ENCODE measurements at places on chromosomes 2 and 18.

DNA sequence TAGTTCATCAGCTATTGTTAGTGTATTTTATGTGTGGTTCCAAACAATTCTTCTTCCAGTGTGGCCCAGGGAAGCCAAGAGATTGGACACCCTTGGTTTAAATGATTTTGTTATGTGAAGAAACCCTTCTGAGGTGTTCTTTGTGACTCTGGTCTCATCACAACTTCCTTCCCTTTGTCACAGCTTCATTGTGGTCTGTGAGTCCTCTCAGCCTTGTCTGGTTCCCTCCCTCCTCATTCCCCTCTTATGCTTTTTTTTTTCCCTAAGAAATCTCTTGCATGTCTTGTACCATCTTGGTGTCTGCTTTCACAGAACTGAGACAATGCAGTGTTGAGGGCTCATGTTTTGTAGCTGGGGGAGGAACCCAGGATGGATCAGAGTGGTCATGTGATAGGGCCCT, 118.9 kb downstream of the TMEM182 start:
- no peak for DNase-seq

- DNase-seq, result no peak
These were observed 2.5 kb downstream of the CYP1B1 start for GRCh38 chr2:38073211-38074057.

DNA sequence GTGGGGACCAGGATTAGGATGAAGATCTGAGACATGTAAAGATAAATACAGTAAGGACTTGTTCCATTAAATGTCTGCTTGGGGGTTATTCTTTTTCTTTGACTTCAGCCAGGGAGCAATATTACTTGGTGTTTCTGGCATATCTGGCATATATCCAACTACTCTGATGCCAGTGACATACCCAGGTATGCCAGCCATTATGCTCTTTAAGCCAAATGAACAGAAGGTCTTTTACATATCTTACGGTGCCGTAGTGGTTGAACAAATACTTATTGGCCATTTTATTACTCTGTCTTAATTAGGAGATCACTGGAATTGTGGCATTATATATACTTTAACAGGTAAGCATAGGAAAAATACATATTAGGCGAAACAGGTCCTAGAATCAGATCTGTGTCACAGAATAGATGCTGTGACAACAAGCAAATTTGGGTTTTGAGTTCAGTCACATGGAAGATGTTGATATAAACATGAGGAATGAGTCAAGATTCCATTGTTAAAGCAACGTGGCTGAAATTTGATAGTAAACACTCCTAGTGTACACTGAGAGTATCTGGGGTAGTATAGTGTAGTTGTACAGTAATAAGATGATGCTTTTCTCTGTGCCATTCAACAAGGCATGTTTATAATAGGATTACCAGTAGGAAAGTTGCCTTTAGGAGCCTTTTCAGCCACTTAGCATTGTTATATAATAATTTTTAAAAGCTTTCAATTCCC, 62.6 kb downstream of the KCTD18 start:
- no peak for DNase-seq

DNA sequence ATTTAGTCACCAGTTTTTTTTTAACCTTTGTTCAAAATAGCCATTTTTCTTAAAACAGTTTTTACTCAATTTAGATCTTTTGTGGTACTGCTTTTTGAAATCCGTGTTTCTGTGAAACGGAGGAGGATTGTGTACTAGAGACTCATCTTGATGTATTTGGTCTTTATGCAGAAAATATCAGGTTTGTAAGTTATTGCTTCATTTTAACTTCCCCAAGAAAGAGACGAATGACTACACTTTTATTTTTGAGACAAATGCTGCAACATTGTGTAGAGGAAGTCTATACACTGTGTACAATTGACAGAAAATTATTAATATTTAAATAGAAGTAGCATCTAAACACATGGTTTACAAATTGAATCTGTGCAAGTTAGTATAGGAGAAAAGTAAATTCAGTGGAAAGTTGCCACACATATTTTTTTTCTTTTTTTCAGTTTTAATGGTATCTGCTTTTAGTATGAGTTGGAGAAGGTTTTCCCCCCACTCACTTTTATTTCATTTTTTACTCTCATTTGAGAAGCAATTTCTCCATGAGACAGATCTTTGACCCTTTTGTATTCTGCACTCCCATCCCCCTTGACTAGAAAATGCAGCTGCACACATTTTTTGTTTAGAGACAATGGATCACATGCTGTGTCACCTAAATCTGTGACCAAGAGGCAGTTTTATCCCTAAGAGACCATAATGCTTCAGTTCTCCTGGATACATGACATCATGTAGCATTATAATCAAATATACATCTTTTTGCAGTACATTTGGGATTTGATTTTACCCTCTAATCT, 200.8 kb upstream of the STON1 start:
- DNase-seq, result no peak

GRCh38 chr18:36149514-36150289, 20.0 kb downstream of the ELP2 start:
- DNase-seq, result peak; percentile 74

DNA sequence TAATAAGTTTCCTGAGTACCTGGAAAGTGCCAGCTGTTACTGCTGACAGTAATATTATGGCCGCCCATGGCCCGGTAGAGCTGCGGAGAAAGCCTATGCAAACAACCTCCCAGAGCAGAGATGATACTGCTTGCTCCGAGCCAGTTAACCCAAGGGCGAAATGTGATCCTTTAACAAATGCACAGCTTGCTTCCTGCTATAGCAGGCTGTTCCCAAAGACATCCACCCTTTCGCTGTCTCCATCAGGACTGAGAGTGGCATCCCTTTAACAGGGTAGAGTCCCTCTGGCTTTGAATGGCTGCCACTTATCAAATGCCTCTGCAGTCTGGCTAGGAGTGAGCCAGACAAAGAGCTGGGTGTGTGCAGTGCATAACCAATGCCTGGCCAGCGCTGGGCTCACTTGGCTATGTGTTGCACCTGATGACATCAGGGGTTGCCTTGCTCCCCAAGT, 69.7 kb upstream of the DAPL1 start:
- DNase-seq, result no peak

- DNase-seq, result no peak
These were observed 510.1 kb upstream of the SLC8A1 start for GRCh38 chr2:40962026-40962425.

- peak; percentile 3 for DNase-seq
These were observed 104.4 kb upstream of the SALL3 start for GRCh38 chr18:78875016-78875777.

- DNase-seq, result no peak
These were observed 689.1 kb upstream of the POU3F3 start for GRCh38 chr2:104164721-104165252.

DNA sequence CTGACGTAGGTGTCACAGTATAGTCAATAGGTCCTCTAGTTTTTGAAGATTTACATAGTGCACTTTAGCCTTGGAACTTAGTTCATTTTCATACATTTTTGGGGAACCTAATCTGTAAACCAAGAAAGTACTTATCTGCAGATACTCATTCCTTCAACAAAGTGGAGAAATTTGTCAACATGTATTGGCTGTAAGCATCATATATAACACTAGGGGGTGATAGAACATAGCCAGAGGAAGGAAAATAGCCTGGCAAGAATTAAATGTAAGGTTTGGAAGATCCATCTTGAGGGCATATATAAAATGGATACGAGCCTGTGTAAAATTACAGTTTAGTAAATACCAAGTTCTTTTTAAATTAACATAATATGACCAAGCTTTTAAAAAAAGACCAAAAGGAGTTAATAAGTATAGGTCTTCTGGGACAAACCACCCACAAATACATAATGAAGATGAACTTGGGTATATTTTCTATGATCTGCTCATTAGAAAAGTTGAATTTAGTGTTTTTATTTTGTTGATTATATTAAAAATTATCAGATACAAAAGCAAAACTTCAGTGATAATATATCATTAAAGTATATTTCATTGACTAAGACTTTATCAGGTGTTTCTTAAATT, 18.2 kb downstream of the RPL37A start:
- peak; percentile 36 for DNase-seq

- no peak for DNase-seq
These were observed 41.3 kb downstream of the CBLN2 start for GRCh38 chr18:72502671-72503431.

- peak; percentile 9 for DNase-seq
These were observed 1.4 kb upstream of the FAM168B start for GRCh38 chr2:131094463-131095281.

GRCh38 chr18:3261373-3262233, at the start of gene MYL12B:
MYL12B (plus strand) TSS chr18:3262133; CDS start chr18:3272899, 10,766 bp downstream.
- DNase-seq, result peak; percentile 91

- no peak for DNase-seq
These were observed 7.1 kb downstream of the ACVR1 start for GRCh38 chr2:157868993-157869392.

- DNase-seq, result no peak
These were observed 343.6 kb downstream of the LPIN1 start for GRCh38 chr2:12090072-12090471.

- no peak for DNase-seq
These were observed 101.2 kb upstream of the GALNT13 start for GRCh38 chr2:153770359-153770991.

GRCh38 chr2:234025466-234025865, 25.0 kb upstream of the SPP2 start:
- DNase-seq, result peak; percentile 20

GRCh38 chr18:70028084-70028483, 80.4 kb upstream of the CD226 start:
- DNase-seq, result no peak

- DNase-seq, result peak; percentile 33
These were observed 115.8 kb downstream of the SS18 start for GRCh38 chr18:25974630-25975077.

DNA sequence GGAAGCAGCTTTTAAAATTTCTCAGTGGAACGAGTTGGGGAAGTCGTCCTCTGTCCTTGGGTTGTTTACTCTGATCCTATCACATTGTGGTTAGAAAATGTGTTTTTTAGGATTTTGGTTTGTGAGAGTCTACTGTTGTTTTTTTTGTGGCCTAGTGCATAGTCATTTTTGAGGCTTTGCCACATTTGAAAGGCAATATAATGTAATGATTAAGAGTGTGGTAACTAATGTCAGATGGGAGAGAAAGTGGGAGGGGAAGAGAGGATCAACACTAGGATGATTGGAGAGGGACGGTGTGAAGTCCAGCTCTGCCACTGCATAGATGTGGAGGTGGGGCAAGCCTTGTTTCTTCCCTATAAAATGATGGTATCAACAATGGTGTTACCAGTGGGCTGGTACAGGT, 8.5 kb downstream of the SP140L start:
- DNase-seq, result no peak

GRCh38 chr2:62596061-62596921, 90.3 kb upstream of the TMEM17 start:
- DNase-seq, result no peak

- no peak for DNase-seq
These were observed 42.9 kb downstream of the ZNF385B start for GRCh38 chr2:179818546-179818945.

Data from GM12865 (cell line).